ENCODE measurements at places on chromosomes 3 and 15.

- DNase-seq = no peak
These were observed 60.1 kb downstream of the MEIS2 start for GRCh38 chr15:37040072-37040742.

DNA sequence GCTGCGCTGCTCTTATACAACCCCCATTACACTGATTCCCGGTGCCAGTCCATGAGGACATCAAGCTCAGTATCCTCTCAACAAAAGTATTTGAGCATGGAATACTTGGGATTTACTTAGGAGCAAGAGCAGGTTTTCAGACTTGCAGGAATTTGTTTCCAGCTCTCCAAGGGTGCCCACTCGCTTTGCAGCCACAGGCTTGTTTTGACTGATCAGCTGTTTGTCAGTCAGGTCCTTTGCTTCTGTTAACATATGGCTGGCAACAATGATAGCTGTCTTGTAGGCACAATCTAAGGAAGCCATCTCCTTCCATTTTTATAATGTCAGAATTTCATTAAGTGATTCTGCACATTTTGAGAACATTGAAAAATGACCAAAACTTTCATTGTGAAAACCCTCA lies 38.2 kb upstream of the MCF2L2 start:
- DNase-seq = no peak

GRCh38 chr3:127585813-127586413 lies 4.6 kb downstream of the TPRA1 start:
- DNase-seq = no peak

GRCh38 chr15:30990036-30990435 lies 1.4 kb downstream of the MTMR10 start:
- DNase-seq = no peak

- peak; percentile 51 for DNase-seq
These were observed 153.8 kb downstream of the EBLN2 start for GRCh38 chr3:73215281-73215680.

GRCh38 chr15:26182441-26182840 lies 319.3 kb upstream of the ATP10A start:
- no peak for DNase-seq

DNA sequence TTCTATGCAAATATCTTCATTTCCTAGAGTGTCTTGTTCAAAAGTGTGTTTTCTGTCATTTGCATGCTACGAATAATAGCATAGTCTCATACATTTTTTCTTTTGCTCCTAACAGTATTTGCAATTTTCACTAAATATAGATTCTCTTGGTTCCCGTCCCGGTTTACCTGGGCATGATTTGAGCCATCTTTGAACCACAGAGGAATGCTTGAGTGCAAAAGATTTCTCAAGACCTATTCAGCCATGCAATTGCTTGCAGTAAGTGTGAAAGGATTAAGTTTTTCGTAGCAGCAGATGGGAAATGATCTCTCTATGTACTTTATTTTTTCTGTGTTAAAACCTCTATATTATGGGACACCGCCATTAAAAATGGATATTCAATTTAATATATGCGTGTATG lies 733.0 kb downstream of the ZPLD1 start:
- no peak for DNase-seq

DNA sequence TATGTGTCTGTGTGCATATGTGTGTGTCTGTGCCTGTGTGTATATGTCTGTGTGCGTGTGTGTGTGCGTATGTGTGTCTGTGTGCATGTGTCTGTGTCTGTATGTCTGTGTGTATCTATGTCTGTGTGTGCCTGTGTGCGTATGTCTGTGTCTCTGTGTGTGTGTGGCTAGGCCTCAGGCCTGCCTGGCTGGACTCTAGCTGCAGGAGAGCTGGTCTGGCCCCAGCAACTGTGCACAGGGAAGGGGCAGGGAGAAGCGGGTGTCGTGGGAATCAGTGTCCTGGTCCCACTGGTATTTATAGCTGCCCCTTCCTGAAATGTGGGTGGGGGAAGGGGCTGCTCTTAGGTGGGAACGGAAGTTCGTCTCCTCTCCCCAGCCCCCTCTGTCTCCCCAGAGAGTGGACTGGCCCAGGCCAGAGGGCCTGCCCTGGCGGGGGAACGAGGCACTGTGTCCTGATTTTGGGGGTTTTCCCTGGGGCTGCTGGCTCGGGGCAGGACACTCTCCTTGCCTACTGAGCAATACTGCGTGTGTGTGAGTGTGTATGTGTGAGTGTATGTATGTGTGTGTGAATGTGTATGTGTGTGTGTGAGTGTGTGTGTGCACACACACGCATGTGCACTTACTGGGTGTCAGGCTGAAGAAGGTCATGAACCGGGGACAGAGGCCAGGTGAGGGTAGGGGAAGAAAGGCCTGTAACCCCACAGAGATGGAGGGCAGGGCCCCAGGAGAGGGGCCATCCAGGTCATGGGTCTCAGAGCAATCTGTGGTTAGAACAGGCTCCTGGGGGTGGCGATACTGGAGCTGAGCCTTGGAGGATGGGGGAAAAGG lies 6.6 kb downstream of the CSPG4 start:
- no peak for DNase-seq

Measured in astrocyte (in vitro differentiated cells and primary cell).